Thoracic aorta (tissue), 2 donors: ENCODE measurements at places on chromosomes 1 and 21. TPM values are rescaled to one million over a fixed set of nuclear protein-coding genes. Genes with fewer than 3 reads are reported as not detected.

The DCLRE1B gene
- total RNA-seq: 4.4 TPM

- DNase-seq: no peak
Measured at GRCh38 chr1:160862203-160863060, at the start of gene CD244. Gene CD244, minus strand, starts transcription at chr1:160862887. Its CDS starts 210 bp downstream, at chr1:160862677.

DNA sequence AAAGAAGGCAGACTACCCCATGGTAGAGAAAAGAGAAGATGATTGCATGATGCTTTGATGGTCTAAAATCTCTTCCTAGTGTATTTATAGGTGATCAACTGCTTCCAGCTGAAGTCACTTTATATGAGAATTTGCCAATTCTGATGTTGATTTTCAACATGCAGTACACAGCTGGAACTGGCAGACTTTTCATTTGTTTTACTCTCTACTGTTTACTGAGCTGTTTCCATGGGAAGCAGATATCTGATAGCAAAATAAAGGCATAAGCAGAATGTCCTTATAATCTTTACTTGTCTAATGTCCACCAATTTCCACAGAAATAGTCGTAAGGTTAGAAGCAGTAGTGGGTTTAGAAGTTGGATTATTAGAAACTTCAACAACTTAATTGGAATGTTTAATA lies 74.9 kb downstream of the SYDE2 start:
- no peak for DNase-seq

- DNase-seq: no peak
Measured at GRCh38 chr1:4736254-4736653, 81.8 kb downstream of the AJAP1 start.

The FCGR3B gene
- total RNA-seq: 4.6 TPM

DNA sequence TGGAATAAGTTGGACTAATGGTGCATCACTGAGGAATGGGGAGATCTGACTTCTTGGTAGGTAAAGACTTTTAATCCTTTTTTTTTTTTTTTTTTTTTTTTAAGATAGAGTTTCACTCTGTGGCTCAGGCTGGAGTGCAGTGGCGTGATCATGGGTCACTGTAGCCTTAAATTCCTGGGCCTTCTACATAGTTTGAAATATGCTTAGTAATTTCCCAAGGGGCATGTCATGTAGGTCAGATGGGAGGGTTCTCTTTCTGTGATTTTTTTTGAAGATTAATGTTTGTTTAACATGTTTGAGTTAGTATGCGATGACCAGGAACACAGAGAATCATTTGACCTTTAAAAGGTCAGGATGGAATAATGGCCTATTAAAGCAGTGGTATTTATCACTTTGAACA lies 129.1 kb downstream of the S1PR1 start:
- no peak for DNase-seq

DNA sequence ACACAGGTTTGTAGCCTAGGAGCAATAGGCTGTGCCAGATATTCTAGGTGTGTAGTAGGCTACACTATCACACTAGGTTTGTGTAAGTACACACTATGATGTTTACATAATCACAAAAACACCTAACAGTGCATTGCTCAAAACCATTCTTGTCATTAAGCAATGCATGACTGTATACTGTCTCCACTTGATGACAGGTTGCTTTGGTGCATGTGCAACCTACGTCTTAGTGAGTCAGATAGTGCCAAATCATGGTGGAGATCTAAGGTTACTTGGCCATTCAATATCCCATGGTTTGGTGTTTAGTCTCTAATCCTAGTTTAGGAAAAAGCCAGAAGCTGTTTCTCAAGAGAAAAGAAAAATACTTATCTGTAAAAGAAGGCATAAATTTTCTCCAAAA lies 181.1 kb downstream of the KCNK2 start:
- DNase-seq: no peak

GRCh38 chr1:63688302-63688890 lies 85.4 kb upstream of the ROR1 start:
- DNase-seq: no peak

- DNase-seq: no peak
Measured at GRCh38 chr1:75394386-75395139, 216.4 kb downstream of the SLC44A5 start.

DNA sequence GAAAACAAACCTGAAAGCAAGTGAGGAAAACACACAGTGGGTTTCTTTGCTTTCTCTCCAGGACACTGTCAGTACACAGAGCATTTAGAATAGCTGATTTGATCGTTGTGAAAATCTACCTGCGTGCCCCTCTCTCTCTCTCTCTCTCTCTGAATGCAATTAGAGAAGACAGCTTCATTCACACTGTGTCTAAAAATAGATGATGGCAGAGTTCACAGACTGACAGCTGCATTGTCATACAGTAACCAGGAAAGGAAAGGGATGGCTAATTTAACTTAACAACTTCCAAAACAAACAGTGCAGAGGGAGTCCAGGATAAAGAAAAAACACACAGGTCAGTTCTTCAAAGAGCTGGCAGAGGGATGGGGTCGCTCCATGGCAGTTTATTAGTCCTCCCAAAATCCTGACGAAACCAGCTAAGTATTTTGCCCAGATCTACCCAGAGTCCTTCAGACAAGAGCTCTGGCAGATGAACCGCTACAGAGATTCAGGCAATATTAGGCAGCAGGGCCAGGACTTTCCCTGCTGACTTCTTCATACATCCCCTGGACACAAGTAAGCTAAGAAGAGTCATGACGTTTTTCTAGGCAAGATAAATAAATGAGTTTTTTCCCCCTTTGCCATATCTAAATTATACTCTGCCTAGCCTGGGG lies 58.9 kb downstream of the WLS start:
- DNase-seq: no peak

- no peak for DNase-seq
Measured at GRCh38 chr1:243520831-243521230, 265.0 kb downstream of the SDCCAG8 start.

GRCh38 chr21:44425307-44425894 lies 29.9 kb upstream of the LRRC3 start:
- DNase-seq: no peak

The C1orf226 gene
- 11.8 TPM for total RNA-seq

DNA sequence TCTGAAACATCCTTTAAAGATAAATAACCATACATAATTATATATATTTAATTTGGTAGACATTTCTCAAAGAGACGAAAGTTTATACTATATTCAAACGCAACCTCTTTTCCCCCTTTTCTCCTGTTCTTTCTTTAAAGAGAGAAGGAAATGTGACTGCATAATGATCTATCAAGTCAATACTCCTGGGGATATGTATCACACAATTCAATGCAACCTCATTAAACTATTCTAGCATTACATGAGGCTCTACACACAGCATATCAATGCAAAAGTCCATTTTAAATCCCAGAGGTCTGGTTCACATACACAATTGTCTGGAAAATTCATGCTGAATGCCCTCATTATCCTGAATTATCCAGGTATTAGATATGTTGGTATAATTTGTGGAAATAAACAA lies 330.7 kb downstream of the LMX1A start:
- DNase-seq: no peak

The CYYR1 gene
- total RNA-seq: 6.6 TPM
